Activated CD4-positive, alpha-beta T cell treated with anti-CD3 and anti-CD28 coated beads for 24 hours (primary cell): ENCODE measurements at places on chromosomes 2 and 18.
A peak's percentile ranks its signal among the peaks of the same experiment; 100 is the strongest.

DNA sequence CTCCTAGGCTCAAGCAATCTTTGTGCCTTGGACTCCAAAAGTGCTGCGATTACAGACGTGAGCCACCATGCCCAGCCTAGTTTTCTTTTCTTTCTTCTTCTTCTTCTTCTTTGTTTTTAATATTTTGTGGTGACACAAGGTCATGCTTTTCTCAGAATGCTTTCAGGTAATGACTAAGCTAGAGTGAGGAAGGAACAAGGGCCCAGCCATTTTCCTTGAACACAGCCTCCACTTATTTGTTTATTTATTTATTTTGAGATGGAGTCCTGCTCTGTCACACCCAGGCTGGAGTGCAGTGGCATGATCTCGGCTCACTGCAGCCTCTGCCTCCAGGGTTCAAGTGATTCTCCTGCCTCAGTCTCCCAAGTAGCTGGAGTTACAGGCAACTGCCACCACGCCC lies 74.3 kb upstream of the ST3GAL5 start:
- no peak for DNase-seq

DNA sequence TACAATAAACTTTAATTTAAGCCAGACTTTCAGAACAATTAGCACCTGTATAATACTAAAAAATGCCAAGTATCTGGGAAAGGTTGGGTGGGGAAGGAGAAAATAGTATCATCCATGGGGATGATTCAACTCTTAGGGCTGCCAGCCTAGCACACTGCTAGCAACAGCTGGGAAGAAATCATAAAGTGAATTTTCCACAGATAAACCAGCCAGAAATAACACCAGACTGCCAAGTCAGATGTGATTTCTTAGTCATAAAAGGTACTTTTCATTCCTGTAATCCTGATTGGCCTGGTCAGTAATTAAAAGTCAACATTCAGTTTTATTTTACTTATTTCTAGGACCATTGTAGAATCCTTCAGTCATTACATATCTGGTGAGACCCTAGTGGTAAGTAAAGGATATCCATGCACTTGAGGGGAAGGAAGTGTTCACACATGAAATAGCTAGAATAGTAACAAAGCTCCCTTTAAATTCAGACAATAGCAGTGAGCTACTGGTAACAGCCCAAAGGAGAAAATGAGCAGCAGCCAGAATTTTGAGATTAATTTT lies 59.4 kb downstream of the LIMS1 start:
- DNase-seq = no peak

- no peak for DNase-seq
Observed at GRCh38 chr2:240643811-240644150, 18.5 kb downstream of the GPR35 start.

- no peak for DNase-seq
Observed at GRCh38 chr18:59470561-59471121, 111.6 kb upstream of the LMAN1 start.

- no peak for DNase-seq
Observed at GRCh38 chr2:207606829-207607228, 18.4 kb downstream of the METTL21A start.

- DNase-seq = no peak
Observed at GRCh38 chr2:215797676-215798075, 215.7 kb downstream of the MREG start.

GRCh38 chr18:75087119-75088020 lies 121.6 kb downstream of the PTGR3 start:
- no peak for DNase-seq

DNA sequence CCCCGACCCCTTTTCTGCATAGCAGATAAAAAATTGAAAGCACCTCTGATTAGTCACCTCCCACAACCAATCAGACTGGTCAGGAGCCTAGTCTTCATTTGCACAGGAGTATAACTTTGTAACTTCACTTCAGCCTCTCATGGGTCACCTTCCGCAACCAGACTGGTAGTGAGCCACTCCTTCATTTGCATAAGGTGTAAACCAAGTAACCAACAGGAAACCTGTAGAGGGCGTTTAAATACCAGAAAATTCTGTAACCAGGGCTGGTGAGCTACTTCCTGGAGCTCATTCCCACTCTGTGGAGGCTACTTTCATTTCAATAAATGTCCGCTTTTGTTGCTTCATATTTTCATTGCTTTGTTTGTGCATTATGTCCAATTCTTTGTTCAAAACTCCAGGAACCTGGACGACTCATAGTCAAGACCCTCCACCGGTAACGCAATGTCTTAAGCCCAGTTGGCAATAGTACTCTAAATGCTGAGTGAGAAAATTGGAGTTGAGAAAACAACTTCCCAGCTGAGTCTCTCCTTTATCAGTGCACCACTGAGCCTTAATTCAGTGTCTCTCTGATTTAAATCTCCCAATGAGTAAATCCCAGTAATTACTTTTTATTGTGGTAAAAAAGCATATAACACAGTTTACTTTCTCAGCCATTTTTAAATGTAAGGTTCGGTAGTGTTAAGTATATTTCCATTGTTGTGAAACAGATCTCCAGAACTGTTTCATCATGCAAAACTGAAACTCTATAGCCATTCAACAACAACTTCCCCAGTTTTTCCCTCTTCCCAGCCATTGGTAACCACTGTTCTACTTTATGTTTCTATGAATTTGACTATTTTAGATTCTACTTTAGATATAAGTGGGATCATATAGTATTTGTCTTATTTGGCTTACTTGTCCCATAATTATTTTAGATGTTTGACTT lies 392.7 kb upstream of the SLC8A1 start:
- DNase-seq = no peak

GRCh38 chr2:198545411-198545810 lies 741.0 kb downstream of the PLCL1 start:
- no peak for DNase-seq

DNA sequence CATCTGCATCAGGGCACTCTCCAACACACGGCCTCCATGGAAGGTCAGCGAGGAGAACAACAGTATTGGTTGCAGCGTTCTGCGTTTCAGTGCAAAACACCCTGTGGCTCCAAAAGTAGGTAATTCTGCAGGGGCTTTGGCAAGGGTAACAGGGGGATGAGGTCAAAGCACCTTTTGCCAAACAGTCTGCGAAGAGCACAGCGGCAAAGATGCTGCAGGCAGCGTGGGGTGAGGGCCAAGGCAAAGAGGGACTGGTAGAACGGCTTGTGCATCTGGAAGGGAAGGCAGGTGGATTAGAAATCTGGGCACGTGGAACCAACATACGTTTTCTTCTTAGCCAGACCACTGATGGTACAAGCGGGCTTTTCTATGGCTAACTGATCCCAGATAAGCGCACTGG lies 26.6 kb upstream of the GBX2 start:
- no peak for DNase-seq

DNA sequence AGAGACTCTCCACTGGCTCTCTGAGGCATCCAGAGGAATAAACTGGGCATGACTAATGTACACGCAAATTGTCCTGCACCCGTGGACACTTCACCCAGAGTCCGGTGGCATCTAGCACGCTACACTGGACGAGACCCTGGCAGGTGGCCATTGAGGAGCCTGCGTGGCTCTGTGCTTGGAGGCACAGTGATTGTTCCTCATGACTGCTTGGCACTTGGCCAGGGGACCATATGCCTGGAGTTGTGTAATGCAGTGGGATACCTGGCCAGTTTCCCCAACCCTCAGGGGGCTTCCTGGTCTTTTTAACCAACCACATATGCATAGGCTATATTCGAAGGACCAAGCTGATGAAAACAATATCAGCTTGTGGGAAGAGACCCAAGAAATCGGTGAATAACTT lies 66.6 kb downstream of the MTCL1 start:
- no peak for DNase-seq

- no peak for DNase-seq
Observed at GRCh38 chr18:23822590-23823385, 133.5 kb downstream of the LAMA3 start.

DNA sequence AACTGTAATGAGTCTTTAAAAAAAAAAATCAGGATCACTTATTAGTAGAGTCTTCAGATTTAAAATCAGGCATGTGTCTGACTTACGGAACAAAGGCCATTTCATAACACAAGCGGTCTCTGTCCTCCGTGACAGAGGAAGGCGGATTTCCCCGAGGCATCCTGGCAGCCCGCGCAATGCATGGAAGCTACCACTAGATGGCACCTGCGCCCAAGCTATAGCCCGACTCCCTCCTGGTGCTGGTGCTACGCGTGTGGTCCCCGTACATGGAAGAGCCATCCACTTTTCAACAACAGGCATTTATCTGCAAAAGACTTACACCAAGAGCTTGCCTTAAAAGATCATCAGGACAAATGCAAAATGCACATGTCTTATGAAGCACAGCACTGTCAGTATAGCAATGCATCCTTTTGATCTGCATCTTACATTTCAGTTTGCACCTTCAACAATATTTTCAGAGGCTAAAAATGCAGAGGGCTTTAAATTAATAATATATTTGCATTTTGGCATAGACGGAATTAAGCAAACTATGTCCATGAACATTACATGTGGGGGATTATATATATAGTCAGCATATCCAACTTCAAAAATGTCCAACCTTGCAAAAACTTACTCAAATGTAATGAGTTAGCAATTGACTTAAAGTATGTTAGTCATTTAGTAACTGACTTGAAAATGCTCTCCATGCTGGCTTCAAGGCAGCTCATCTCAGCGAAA lies 96.0 kb downstream of the ZNF516 start:
- DNase-seq = peak; percentile 67

- no peak for DNase-seq
Observed at GRCh38 chr18:35406666-35407065, 29.5 kb upstream of the ZNF396 start.

- DNase-seq = no peak
Observed at GRCh38 chr2:196534495-196534894, 105.0 kb upstream of the CCDC150 start.

- no peak for DNase-seq
Observed at GRCh38 chr2:102283996-102284395, 27.4 kb upstream of the IL1RL1 start.

GRCh38 chr2:235472443-235472842 lies 21.4 kb upstream of the AGAP1 start:
- no peak for DNase-seq

GRCh38 chr2:141423124-141423523 lies 707.7 kb downstream of the LRP1B start:
- DNase-seq = no peak

GRCh38 chr2:118672571-118673158 lies 174.8 kb downstream of the EN1 start:
- no peak for DNase-seq

DNA sequence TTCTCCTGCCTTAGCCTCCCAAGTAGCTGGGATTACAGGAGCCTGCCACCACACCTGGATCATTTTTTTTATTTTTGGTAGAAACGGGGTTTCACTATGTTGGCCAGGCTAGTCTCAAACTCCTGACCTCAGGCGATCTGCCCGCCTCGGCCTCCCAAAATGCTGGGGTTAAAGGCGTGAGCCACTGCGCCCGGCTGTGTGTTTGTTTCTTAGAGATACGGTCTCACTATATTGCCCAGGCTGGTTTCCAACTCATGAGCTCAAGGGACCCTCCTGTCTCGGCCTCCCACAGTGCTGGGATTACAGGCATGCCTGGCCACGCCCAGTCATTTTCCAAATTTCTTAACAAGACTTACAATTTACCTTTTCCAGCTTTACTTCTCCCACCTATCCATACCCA lies 940 bp upstream of the MRPL19 start:
- no peak for DNase-seq

DNA sequence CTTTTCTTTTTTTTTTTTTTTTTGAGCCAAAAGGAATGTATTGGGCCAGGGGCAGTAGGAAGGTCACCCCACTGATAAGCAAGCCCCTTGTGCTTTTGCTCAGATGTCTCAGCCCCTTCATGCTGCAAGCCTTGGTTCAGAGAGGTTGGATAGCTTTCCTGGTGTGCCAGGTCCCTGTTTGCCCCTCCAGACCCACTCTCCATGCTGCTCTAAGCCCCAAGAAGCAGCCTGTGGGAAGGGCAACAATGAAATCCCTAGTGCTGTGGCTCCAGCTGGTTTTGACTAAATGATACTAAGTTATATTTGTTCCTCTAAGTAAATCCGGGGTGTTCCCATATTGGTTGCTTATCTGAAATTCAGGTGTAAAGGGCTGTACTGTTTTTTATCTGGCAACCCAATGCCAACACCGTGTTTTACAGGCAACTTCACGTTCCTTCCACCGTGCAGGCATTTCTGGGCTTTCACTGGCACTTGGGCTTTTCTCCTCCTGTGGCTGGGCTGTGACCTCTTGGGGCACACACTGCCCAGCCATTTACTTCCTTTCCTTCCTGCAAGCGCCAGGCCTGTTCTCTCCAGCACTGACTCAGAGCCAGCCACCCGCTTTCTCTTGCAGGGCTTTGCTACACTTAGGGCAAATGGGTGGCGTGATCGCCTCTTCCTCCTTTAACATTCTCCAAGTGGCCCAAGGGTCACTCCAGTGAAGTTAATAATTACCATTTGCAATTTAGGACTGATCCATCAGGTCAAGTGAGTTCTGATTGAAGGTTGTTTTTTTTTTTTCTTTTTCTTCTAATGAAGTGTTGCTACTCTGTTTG lies 21.6 kb downstream of the MERTK start:
- DNase-seq = no peak

GRCh38 chr2:155965415-155966063 lies 367.0 kb downstream of the NR4A2 start:
- no peak for DNase-seq
